ENCODE measurements at places on chromosomes 16 and 17.

DNA sequence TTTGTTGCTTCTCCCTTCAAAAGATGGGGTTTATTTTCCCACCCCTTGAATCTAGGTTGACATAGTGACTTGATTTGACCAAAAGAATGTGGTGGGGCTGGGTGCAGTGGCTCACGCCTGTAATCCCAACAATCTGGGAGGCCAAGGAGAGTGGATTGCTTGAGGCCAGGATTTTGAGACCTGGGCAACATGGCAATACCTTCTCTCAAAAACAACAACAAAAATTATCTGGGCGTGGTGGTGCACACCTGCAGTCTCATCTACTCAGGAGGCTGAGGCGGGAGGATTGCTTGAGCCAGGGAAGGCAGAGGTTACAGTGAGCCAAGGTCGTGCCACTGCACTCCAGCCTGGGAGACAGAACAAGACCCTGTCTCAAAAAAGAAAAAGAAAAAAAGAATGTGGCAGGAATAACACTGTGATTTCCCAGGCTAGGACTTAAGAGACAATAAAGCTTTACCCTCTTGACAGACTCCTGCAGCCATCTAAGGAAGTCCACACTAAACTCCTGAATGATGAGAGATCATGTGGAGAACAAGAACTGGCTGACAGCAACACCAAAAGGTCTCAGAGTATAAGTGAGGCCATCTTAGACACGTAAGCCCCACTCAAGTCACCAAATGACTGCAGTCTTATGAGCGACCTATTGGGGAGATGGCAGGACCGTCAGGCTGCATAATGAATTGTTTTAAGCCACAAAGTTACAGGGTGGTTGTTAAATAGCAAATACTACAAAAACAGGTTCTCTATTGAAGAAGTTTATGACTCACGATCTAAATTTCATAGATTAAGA lies 37.0 kb downstream of the FBXL20 start:
- no peak for DNase-seq

- DNase-seq, result no peak
These were observed 36.8 kb downstream of the TRIM37 start for GRCh38 chr17:59069856-59070255.

- no peak for DNase-seq
These were observed 25.3 kb downstream of the KLHDC4 start for GRCh38 chr16:87740441-87740840.

GRCh38 chr16:79420493-79420892 lies 180.0 kb downstream of the MAF start:
- DNase-seq, result no peak

GRCh38 chr17:10716218-10716617 lies 13.6 kb downstream of the TMEM220 start:
- DNase-seq, result no peak

GRCh38 chr16:11100239-11100750 lies 155.7 kb downstream of the SOCS1 start:
- peak; percentile 8 for DNase-seq

DNA sequence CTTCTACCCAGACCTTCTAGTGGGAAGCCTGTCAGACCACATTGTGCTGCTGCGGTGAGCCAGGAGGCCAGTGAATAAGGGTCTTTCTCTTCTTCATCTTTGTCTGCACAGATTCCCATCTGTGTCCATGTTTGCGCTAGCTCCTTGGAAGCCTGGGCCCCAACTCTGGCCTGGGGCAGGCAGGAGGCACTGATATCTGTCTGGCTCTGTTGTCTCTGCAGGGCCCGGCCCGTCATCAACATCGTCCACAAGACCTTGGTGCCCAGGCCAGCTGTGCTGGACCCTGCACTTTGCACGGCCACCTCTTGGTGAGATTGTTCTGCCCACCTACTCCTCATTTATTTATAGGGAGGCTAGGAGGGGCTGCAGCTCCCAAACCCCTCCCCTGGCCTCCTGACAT lies 18.3 kb downstream of the ITGA3 start:
- DNase-seq, result no peak

- peak; percentile 58 for DNase-seq
These were observed 8.2 kb upstream of the CIITA start for GRCh38 chr16:10868596-10869469.

DNA sequence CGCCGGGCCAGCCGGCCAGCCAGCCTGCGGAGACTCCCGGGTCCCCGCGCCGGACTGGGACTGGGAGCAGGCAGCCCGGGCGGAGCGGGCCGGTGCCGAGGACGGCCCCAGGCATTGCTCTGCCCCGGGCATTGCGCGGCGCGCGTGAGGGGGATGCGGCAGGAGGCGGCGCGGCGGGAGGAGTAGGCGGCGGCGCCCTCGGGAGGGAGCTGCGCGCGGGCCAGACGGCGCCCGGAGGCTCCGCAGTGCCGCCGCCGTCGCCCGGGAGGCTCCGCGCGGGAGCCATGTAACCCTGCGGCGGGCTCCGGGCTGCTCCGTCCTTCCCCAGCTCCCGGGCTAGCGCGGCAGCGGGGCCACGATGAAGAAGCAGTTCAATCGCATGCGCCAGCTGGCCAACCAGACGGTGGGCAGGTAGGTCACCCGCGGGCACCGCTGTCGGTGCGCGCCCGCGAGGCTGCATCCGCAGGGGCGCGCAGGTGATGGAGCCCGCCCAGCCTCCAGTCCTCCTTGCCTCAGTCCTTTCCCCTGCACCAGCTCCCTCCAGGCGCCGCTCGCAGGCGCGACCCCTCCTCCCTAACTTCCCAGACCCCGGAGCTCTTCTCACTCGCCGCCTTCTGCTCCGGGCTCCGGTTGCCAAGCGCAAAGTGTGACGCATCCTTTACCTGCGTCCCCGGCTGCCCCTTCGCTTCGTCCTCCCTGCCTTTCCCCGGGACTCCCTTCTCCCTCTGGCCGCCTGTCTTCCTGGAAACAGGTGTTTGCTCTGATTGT lies at the start of gene ARHGAP44:
ARHGAP44 (plus strand) TSS at position 18 of the 768 bp plus-strand sequence; CDS start at position 359, 341 bp downstream.
- peak; percentile 27 for DNase-seq

- DNase-seq, result no peak
These were observed 101.2 kb downstream of the KCNJ2 start for GRCh38 chr17:70270554-70270953.

DNA sequence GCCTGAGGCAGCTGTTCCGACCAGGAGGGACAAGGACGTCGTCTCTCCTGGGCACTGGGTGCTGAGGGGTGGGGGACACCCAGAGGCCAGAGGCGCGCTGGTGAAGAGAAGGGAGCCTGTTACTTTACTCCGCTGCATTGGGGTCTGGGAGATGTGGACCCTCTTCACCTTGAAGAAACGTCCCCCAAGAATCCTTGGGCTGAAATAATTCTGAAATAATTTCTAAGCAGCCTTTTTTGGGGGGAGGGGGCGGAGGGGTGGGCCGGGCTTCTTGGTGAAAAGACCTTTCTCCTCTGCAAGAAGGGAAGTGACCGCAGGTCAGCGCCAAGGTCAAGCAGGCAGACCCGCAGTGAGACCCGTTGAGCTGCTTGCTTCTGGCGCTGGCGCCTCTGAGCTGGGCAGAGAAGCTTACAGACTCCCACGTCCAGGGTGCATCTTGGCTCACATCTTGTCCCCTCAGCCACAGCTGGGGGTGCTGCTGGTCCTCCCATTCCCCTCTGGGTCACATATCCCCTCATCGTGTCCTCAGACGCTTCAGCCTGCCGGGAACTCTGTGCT lies 1.1 kb downstream of the SYT17 start:
- no peak for DNase-seq

- DNase-seq, result no peak
These were observed 130.5 kb downstream of the NPIPB5 start for GRCh38 chr16:22641131-22641628.

DNA sequence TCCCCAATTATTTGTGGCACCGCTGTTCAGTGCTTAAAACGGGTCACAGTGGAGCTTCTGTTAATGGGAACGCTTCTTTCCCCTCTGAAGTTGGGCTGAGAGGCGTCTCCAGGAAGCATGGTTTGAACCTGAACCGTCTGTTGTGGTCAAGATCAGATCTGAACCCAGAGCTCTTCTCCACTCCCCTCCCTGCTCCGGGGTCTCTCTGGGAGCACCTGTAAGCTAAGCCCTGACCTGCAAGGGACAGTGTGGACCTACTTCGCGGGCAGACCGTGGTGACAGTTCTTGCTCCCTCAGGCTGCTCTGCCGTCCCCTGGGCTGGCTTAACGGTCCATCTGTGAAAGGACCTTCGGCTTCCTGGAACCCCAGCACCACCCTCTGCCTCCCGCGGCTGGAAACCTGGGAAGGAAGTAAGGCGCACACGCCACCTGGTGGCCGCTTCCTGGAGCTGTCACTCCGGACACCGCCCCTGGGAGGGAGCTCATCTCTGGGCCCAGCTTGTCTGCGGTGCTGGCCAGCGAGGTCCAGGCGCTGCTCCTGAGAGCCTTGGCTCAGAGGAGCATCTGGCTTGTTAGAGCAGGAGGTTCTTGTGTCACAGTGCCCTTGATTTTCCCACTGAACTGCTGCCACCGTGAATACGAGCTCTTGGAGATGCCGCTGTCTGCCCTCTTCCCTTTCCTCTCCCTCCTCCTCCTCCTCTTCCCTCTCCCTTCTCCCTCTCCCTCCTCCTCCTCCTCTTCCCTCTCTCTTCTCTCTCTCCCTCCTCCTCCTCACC lies 518.5 kb upstream of the EEF2KMT start:
- DNase-seq, result peak; percentile 41

DNA sequence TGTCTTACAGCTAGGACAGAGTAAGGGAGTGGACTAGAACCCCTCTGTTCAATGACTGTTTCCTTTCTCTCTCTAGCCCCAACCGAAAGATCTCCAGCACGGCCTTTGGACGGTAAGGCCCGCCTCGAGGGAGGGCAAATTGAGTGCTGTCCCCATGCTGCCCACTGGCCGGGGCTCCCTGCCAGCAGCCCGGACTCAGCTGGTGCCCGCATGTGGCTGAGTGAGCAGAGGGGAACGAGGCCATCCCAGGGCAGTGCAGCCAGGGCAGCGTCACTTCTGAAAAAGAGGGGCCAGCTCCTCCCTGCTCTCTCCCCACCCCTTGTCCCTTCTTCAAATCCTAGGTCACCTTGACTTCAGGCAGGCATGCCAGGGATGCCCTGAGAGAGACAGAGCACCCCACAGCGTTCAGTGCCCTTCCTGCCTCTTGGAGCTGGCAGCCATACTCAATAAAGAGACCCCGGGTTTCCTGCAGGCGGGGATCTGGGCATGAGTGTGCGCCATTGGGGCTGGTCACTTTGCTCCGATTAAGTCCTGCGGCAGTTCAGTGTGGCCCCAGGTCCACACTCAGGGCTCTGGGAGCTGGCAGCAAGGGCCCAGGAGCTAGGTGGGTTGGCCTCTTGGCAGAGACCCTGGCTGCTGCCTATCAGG lies 130.9 kb downstream of the RAB11FIP4 start:
- DNase-seq, result peak; percentile 46

GRCh38 chr17:16936536-16937310 lies 35.2 kb downstream of the TNFRSF13B start:
- DNase-seq, result no peak

- DNase-seq, result no peak
These were observed 166.0 kb downstream of the AHSP start for GRCh38 chr16:31693733-31694132.

DNA sequence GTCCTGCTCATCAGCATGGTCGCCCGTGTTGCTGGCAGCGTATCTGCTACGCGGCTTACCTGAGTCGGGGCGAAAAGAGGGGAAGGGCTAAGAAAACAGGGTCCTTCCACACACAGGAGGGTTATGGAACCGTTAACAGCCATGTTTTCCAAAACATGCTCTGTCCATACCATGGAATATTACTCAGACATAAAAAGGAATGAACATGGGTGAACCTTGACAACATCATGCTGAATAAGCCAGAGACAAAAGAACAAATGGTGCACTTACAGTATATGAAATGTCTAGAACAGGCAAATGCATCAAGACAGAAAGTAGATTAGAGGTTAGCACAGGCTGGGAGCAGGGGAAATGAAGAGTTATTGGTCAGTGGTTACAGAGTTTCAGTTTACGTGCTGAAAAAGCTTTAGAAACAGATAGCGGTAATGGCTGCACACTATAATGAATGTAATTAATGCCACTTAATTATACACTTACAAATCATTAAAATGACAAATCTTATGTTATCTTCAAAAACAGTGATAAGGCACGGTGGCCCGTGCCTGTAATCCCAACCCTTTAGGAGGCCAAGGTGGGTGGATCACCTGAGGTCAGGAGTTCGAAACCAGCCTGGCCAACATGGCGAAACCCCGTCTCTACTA lies 7.8 kb downstream of the NPRL3 start:
- no peak for DNase-seq

DNA sequence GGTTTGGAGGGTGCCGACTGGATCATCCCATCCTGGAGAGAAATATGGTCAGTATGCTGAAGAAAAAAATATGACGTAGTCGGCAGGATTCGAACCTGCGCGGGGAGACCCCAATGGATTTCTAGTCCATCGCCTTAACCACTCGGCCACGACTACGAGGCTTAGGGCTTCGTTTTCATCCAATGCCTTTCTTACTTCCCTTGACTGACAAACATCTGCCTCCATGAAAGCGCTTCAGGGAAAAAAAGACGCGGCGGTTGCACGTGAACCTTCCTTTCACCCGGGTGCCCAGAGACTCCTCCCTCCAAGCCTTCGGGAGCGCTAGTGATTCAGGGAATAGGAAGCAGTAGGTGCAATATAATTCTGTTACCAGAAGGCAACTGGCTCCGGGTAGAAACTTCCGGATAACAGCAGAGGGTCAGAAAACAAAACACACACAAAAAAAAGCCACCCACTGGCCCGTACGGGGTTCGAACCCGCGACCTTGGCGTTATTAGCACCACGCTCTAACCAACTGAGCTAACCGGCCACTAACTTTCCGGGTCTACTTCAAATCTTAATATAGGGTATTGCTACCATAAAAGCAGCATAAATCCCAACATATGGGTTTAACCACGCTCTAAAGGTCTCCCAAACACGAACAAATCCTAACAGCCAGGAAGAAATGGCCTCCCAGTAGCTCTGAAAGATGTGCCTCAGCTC lies 16.3 kb upstream of the AURKB start:
- DNase-seq, result peak; percentile 82

DNA sequence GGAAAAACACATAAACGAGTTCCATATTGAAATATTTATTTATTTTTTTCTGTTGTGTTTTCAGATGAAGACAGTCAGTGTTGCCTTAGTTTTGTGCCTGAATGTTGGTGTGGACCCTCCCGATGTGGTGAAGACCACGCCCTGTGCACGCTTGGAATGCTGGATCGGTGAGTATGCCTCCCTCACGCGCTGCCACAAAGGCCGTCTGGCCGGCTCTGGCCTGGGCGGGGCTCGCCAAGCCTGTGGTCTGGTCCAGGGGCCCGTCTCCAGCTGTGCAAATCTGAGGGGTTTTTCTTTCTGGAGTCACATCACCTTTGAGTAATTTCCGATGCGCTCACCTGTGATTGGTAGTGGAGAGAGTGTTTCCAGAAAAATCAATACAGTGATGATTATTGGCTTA lies 81.0 kb downstream of the RPTOR start:
- no peak for DNase-seq

- no peak for DNase-seq
These were observed 2.0 kb upstream of the KRT38 start for GRCh38 chr17:41442739-41443138.

All from globus pallidus (tissue), 1 donor.